NCI-H1048 (cell line): ENCODE measurements at places on chromosomes 1 and 21.

GRCh38 chr1:203660931-203661484 lies 34.4 kb downstream of the ATP2B4 start:
- no peak for DNase-seq

DNA sequence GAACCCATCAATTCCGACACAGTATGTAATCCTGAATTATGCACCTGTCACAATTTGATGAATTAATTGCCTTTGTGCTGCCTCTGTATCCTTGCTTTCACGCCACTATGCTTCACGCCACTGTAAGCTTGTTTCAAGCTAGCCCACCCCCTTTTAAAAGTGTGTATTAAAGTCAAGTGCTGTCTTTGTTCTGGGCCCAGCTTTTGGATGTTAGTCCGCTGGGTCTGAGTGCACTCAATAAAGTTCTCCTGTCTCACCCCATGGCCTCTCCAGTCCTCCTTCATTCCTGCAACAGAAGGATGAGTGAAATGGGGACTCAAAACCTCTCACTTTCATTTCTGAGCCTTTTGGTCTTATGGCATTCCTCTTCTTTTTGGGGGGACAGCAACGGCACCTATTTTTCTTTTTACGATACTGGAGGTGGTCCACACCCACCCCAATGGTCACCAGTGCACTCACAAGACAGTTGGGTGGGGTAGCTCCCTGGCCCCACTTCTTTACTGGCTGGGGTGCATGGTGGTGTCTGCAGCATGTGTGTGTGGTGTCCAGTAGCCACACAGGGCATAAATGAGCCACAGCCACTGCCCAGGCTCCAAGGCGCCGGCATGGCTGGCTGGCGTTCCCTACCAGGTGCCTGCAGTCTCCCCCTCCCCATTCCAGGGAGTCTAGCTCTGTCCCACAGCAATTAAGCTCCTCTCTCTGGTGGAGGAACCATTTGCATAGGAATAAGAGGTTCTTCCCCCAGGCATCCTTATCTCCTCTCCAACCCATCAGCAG lies 1.8 kb downstream of the THEM4 start:
- DNase-seq: no peak

DNA sequence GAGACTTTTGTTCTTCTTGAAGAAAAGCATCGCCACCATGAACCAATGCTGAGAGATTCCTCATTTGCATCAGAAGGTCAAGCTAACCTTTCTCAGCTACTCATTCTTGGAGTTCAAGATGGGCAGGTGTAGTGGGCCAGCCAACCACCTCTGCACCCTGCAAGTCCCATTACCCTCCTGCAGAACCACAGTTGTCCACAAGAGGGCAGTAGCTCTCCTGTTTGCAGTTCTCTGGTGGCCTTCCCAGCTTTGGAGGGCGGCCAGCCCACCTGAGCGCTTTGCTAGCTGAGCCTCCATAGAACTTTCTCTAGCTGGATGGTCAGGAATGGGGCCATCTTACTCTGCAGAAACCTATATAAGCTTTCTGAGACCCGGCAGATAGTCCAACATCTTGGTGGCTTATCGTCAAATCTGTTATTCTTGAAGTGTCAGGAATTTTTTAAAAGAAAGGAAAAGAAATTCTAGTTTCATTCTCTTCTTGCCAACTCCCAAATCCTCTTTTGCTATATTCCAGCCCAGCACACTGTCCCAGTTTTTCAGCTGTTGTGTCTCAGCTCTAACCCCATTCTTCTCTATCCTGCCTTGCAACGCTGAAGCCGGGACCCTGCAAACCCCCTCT lies 11.0 kb upstream of the LMX1A start:
- DNase-seq: peak; percentile 47

DNA sequence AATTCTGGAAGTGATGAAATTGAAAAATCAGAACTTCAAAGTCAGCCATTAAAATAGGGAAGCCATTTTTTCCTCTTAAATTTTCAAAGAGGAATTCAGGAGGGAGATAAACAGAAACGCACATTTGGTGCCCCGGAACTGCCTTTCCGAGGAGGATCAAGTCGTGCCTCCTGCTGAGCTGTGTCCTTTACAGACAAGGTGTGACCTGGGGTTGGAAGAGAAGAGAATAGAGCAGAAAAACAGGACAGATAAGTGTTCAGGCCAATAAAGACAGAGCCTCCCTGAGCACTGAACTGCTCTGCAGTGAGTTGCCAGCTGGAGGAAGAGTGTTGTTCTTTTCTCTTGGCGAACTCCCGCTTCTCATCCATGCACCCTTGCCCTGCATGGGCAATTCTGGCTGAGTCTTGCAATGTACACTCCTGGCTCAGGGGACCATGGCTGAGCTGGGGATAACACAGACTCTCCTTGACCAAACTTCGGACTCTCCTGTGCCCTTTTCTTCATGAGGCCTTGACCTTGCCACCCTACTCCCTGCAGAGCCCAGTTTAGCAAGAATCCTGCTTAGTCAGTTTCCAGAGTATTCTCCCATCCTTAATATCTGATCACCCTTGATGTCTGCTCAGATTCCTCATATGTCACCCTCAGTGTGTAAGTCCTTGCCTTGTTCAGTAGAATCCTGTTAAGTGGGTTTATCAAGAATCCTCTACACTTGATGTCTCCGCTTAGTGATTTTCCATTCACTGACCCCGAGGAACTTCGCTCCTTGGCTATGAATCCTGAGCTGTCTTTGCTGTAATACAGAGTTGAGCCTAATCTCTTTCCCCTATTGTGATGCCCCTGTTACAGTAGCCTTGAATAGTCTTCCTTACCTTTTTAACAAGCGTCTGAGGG lies 1.3 kb upstream of the MTARC1 start:
- no peak for DNase-seq

- DNase-seq: no peak
Observed at GRCh38 chr1:84298684-84299535, 2.6 kb upstream of the SAMD13 start.

GRCh38 chr1:208885060-208885459 lies 640.9 kb upstream of the PLXNA2 start:
- DNase-seq: no peak

GRCh38 chr1:36731226-36732014 lies 248.7 kb upstream of the CSF3R start:
- no peak for DNase-seq

DNA sequence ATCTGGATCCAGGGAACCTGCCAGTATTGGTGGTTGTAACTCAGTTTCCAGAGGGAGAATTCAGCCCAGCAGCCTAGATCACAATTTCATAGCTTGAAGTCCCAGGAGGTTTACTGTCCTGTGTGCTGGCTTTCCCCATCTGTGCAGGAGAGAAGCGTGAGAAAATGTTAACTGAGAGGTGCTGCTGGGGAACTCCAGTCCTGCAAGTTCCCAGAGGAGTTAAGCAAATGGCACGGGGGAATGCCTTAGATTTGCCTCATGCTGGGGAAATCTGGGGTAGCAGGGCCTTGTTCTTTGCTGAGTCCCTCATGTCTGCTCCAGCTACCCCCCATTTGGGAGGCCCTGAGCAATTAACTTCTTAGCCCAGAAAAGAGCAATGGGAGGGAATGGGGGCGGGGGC lies 25.1 kb upstream of the SLAMF6 start:
- no peak for DNase-seq

DNA sequence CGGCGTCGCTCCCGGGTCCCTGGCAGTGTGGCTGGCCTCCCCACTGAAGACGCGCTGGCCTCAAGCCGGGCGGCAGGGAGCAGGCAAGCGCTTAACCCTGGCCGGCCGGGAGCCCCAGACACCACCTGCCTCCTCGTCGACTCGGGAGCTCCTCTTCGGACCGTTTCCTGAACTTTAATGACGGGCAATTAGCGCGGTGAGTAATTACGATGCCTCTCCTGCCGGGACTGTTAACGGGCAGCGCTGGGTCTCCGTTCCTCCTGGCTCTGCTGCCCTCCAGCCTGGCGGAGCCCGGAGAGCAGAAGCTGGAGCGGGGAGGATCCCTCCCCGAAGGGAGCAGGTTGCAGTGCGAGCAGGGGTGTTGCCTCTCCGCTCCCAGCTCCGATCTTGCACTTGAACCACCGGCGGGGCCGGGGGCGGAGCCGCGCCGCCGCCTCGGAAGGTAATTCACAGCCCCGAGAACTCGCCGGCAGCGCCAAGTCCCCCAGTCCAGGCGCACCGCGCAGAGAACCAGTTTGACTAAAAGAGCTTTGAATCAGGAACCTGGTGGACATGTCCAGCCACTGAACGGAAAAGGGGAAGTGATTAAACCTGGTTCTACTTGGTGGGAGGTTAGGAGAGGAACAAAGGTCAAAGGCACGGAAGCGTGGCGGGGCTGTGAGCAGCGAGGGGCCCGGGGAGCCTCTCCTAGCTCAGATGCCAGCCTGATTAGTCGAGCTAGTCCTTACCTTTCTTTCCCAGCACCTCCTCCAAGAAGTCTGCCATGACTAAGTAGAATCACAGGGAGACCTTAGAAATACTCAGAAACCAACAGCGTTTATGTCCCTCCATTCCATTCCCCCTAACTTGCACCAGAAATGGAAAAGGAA lies 18.3 kb upstream of the PLEKHA6 start:
- no peak for DNase-seq

GRCh38 chr1:64241069-64241468 lies 37.6 kb downstream of the UBE2U start:
- DNase-seq: no peak

DNA sequence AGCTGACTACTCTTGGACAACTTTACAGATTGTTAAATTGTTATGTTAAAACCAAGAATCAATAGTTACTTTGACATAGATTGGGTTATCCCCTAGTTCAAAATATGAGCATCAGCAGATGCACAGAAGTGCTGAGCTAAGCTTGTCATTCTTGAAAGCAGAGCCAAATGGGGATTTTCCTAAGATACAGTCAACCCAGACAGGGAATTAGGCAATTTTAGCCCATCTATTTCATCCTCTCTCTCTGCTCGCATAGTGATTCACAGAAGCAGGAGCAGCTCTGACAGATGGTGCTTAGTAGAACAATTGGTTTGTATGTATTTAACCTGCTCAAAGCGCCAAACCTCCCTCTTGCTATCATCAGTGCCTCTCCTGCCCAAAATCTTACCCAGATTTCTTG lies 27.9 kb upstream of the PRRC2C start:
- no peak for DNase-seq

- DNase-seq: no peak
Observed at GRCh38 chr1:203691447-203691846, 64.8 kb downstream of the ATP2B4 start.

- DNase-seq: no peak
Observed at GRCh38 chr1:85451236-85451830, 13.6 kb downstream of the DDAH1 start.

- no peak for DNase-seq
Observed at GRCh38 chr1:182974506-182975191, 21.7 kb upstream of the SHCBP1L start.

DNA sequence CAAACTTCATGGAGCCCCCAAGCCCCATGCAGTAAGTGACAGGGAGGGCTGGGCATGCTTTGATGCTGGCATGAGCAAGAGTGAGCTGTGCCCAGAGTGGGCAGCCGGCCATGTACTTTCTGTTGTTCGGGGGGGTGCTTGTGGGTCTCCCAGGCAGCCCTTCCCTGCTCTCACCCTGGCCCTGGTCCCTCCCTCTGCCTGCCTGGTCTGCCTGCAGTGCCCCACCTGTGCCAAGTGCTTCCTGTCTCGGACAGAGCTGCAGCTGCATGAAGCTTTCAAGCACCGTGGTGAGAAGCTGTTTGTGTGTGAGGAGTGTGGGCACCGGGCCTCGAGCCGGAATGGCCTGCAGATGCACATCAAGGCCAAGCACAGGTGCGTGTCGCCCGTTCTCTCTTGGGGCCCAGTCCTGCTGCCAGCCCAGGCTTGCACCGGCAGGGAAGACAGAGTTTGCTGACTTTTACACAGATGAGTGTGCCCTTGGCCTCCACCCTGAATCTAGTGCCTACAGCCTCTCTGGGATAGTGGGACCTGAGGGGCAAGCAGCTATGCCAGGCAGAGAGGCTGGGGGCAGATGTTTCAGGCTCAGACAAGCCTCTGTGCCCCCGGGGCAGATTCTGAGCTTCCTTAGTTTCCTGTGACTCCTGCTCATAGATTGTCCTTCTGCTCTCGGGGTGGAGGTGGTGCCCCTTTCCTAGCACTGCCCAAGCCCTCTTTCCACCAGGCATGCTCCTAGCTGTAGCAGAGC lies 7.6 kb downstream of the ZBTB48 start:
- DNase-seq: no peak

GRCh38 chr1:196306421-196306820 lies 301.8 kb downstream of the KCNT2 start:
- no peak for DNase-seq

DNA sequence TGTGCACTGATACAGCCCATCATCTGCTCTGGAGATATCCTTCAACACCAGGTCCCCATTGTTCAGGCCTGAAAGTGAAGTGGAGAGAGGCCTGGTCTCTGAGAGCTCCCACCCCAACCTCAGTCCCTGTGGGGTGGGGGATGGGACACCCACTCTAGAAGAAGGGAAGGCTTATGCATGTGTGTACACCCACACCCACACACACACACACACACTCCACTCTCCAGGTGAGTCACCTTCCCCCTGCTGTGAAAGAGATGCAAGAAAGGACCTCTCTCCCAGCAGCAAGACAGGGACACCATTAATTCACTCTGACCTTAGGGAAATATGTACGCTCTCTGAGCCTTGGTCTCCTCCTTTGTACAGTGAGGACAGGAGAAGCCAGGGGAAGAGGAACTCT lies 5.9 kb downstream of the VSIG8 start:
- DNase-seq: no peak

DNA sequence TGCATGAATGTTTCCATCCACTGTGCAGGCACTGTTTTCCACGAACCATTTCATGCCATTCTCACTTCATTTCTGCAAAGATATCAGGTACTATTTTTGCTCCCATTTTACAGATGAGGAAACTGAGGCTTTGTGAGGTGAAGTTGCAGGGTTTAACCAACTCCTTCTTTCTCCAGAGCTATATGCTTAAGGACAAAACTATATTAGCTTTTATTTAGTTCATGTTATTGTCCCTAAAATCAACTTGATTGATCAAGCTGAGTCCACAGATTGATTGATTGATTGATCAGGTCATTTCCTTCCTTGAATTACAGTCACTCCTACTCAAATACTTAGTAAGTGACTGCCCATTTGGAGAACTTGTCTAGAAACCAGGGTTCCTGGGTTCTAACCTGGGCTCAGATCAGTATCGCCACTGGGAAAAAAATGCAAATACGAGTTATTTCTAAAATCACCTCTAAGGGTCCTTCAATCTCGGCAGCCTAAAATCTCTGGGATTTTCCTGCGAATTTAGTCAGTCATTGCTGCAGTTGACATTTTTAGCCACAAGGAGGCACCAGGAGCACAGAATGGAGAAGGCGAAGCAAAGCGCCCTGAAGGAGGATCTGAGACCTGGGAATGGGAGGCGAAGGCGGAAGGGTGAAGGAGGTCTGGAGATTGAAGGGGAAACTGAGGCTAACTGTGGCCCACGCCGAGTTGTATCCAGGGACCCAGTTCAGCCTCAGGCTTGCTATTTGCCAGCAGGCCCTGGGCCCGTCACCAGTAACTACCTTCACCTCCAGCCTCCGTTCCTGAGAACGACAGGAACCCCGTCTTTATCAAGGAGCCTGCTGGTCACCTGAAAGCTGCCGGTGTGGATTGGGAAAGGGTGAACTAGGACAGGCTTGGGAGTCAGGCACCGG lies 14.3 kb upstream of the MUL1 start:
- peak; percentile 69 for DNase-seq

GRCh38 chr1:12407050-12407961 lies 177.5 kb downstream of the VPS13D start:
- no peak for DNase-seq

GRCh38 chr21:38796424-38796823 lies 9.3 kb upstream of the ETS2 start:
- DNase-seq: no peak
